ENCODE measurements at places on chromosomes 1 and 21.

GRCh38 chr1:186304982-186305949, 69.8 kb downstream of the TPR start:
- no peak for DNase-seq

- DNase-seq: no peak
Measured at GRCh38 chr1:151369621-151370048, 2.9 kb downstream of the SELENBP1 start.

DNA sequence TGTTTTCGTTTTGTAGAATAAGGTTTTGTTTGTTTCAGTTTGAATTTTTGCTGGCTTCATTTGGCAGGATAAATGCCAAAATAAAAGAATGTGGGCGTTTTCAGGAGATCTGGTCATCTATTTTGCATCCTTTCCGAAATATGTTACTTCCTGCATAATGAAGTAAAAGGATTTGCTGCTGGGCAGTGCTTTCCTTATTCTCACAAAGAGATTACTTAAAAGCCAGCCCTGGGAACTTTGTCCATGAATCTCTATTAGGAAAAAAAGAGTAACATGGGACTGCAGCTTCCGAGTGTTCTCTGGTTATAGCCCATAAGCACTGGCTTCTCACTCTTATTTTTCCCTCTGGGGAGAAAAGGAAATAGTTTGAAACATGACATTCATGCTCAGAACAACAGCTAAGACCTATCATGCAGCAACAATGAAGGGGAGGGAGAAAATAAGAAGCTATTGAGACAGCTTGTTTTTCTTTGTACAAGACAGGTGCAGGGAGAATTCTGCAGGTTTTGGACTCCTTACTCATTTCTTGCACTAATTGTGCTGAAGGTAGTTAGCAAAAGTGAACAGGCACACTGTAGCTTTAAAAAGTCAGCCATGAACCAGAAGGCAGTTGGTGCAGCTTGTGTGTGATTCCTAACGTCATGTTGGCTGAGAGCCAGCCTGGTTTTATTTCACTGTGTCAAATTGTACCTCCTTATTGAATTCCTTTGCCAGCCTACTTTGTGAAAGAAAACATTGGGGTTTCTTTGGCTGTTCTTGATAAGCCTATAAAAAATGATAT, at the start of gene SAMD13:
SAMD13 (plus strand) TSS at position 705 of the 781 bp plus-strand sequence. CDS start 1,527 bp downstream, outside the sequence.
- no peak for DNase-seq

- no peak for DNase-seq
Measured at GRCh38 chr1:199690496-199690895, 337.0 kb upstream of the NR5A2 start.

GRCh38 chr1:232974971-232975370, 24.6 kb downstream of the NTPCR start:
- DNase-seq: no peak

GRCh38 chr1:217011097-217011496, 287.9 kb upstream of the ESRRG start:
- no peak for DNase-seq

DNA sequence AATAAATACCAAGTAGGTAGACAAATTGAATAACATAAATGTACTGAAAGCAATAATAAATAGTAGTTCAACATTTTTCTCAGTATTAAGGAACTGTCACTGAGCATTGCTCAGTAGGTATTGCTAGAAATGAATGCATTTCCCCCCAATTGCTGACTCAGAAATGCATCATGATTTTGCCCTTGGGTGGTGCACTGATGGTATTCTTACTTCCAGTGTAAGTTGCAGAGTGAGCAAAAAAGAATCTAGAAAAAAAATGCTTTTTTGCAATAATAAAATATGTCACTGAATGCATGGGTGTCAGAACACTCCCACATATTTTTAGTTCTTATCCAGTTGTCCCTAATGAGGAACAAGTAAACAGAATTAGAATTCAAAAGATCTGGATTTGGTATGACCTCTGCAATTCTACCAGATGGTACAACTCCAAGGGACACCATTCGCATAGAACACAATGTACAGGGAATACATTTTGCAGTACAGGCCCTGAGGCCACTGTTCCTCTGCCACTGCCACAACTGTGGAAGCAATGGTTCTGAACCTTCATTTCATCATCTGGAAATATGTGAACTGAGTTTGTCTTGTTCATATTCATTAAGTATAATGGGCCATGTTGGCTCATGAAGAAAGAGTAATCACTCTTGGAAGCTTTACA, 78.0 kb downstream of the ATP6V1G3 start:
- DNase-seq: no peak

DNA sequence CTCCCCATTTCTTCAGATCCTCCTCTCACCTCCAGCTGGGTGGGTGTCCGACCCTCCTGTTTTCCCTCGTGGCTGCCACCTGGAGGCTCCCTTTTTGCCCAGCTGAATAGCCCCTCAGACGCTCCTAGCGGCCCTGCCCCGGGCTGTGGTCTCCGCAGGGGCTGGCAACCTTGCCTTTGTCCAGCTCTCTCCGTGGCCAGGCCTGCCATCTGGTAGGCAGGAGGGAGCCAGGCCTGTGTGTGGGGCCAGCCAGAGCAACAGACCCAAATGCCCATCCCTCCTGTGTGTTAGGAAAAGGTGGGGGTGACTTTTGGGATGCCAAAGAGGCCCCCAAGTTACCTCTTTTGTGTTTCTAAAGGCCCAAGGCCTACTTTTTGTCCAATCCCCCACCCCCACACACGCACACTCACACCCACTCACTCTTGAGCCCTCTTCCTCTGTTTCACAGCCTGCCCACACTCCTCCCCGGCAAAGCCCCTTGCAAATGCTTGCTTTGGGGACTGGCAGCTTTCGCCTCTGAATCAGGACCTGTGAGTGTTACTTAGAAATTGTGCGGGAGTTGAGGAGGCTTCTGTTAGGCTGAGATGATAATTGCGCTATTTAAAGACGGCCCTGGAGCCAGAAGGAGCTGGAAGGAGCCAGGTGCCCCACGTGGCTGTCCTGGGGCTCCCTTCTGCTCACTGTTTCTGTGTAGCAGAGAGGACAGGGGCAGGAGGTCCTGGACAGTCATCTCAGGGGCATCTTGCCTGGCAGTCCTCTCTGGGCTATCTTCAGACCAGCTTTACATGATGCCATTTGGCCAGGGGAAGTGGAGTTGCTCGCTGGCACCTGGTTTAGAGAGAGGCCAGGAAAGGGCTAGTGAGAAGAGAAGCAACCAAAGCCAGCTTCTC, 9.1 kb downstream of the PPFIA4 start:
- DNase-seq: no peak

DNA sequence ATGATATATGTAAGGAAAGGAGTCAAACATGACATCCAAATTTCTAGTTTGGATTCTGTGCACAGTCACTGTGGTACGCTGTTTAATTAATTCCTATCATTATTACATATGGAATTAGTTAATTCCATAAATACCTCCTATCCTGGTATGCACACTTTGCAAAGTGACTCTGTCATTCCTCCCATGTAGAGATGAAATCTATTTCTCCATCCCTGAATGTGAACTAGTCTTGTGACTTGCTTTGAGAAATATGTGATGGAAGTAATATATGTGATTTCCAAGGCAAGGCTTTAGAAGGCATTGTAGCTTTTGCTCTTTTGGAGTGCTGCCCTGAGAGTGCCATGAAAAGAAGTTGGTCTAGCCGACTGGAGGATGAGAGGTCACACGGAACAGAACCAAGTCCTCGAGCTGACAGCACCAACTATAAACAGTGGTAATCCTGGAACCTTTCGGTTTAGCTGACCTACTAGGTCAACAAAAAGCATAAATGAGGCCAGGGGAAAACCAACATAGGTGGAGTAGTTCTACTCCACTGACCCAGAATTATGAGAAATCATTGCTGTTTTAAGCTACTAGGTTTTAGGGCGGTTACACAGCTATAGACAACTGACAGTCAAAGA, 1.5 kb downstream of the SELENOF start:
- no peak for DNase-seq

DNA sequence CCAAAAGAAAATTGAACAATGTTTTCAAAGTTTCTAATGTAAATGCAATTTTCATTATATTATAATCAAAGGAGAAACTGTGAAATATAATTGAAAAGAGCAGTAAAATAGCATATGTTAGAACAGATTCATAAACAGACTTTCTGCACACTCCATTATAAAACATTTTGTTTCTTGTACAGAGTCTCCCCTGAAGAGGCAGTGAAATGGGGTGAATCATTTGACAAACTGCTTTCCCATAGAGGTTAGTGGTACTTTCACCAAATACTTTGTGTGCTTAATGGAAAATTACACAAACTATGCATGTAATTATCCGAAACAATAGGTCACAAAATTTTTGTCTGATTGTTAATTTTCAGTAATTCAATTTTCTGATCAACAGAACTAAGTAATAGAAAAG, 1.9 kb downstream of the RGS18 start:
- DNase-seq: no peak

GRCh38 chr1:79128722-79129121, 122.2 kb upstream of the ADGRL4 start:
- no peak for DNase-seq
